ENCODE measurements at places on chromosomes 11 and 22.

- peak; percentile 31 for DNase-seq
These were observed 98.1 kb downstream of the GAB2 start for GRCh38 chr11:78319453-78319955.

DNA sequence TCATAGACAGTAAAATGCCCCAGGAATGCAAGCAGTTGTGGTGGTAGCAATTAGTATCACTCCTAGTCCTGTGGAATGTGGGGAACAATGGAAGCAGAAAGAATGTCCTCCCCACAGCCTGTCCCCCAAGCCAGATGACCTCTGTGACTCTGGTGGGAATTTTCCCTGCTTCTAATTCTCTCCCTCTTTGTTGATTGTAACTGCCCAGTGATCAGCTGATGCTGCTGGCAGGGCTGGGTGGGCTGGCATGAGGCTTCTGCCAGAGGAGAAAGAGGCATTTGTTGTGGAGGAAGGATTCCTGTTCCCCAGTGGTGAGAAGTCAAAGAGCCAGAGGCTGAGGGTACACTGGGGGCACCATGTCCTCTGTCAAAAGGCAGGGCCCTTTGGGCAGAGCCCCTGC lies 116.7 kb upstream of the NCAM1 start:
- no peak for DNase-seq

DNA sequence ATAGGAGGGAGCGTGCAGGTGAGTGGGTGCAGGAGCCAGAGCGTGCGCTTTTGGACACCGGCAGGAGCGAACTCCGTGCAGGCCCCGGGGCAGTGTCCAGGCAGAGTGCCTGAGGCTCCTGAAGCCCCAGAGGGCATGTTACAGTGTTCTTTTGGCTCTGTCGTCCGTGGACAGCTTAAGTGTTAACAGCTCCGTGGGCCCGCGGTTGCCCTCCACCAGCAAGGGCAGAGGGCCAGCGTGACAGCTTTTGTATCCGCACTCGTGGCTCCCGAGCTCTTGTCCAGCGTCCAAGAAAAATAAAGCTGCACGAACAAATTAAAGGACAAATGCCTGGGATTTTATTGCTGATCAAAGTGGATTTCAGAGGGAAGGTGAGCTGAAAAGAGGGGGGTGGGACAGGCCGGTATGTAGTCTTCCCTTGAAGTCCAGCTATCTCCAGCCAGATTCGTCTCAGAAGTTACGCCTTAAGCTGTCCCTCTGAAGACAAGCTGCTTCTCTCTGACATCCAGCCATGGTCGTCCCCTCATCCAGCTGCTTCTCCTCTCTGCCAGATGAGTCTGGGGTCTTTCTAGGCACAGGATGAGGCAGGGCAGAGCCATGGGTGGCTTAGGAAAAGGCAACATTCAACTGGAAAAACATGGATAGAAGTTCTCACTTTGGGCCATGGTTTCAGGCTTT lies 968 bp upstream of the TMEM109 start:
- no peak for DNase-seq

DNA sequence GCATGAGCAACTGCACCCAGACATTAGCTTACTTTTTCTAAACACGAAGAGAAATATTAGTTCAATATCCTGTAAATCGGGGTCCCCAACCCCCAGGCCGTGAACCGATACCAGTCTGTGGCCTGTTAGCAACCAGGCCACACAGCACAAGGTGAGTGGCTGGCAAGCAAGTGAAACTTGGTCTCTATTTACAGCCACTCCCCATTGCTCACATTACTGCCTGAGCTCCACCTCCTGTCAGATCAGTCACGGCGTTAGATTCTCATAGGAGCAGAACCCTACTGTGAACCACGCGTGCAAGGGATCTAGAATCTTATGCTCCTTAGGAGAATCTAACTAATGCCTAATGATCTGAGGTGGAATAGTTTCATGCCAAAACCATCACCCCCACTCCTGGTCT lies 27.8 kb upstream of the DEPDC7 start:
- no peak for DNase-seq

GRCh38 chr11:74641289-74641688 lies 48.9 kb downstream of the POLD3 start:
- peak; percentile 5 for DNase-seq

GRCh38 chr22:42933485-42934091 lies 76.5 kb upstream of the ARFGAP3 start:
- DNase-seq, result no peak

GRCh38 chr22:49503321-49503720 lies 324.4 kb downstream of the BRD1 start:
- DNase-seq, result no peak

DNA sequence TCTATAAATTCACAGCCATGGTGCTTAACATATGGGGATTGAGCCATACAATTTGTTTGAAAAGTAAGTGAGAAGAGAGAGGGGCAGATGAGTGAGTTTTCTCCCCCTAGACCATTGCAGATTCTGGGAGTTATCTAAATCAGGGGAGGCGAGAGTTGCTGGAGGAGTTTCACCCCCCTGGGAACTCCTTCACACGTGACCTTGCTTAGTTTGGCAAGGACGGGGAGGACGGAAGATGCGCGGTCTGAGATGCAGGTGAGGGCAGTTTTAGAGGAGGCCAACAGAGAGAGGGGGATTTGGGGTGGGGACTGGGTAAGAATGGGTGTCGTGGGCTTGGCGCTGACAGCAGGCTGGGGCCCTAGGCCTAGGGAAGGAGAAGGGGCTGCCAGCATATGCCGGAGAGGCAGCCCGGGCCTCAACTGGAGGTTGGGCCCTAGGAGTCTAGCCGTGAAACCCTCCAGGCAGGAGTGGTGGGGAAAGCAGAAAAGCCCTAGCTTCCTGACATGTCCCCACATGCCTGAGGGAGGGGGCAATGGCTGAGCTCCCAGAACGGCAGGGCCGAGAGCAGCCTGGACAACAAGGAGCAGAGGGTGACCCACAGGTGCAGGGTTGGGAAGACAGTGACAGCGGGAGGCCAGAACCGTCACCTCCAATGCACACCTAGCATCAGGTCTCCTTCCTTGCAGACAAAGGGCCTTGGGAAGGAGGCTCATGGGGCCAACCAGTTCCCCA lies 63.9 kb downstream of the ELFN2 start:
- no peak for DNase-seq

GRCh38 chr11:57476757-57477506 lies 16.6 kb downstream of the RTN4RL2 start:
- no peak for DNase-seq

DNA sequence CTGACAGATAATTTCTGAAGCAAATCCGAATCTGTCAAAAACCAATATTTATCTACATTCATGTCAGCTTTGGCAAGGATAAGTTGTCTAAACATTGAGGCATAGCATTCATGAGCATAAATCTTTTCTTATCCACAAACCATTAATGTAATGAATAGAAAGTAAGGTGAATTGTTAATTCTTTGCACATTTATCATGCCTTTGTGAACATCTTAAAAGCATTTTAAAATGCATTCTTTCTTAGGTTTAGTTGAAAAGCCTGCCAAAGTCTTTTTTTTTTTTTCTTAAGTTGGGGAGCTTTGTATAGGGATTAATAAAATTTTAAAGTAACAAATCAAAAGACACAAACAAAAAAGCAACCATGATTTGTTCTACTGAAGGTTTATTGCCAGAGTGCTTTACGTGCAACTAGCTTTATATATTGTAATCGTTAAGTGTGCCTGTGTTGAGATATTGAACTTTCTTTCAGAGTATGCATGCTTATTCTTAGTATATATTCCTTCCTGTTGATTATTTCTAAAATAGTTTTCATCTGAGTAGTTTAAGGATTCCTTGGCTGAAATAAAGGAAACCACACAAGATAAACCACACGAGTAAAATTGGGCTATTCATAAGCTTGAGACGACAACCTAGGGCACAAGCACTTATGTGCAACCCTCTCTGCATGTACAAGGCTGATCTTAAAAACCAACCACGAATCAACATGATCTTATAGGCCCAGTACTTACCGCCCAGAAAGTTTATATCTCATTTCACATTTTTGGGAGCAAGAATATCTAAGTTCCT lies 1110.9 kb upstream of the CNTN5 start:
- no peak for DNase-seq

GRCh38 chr11:120195601-120196320 lies 15.1 kb upstream of the OAF start:
- DNase-seq, result no peak

DNA sequence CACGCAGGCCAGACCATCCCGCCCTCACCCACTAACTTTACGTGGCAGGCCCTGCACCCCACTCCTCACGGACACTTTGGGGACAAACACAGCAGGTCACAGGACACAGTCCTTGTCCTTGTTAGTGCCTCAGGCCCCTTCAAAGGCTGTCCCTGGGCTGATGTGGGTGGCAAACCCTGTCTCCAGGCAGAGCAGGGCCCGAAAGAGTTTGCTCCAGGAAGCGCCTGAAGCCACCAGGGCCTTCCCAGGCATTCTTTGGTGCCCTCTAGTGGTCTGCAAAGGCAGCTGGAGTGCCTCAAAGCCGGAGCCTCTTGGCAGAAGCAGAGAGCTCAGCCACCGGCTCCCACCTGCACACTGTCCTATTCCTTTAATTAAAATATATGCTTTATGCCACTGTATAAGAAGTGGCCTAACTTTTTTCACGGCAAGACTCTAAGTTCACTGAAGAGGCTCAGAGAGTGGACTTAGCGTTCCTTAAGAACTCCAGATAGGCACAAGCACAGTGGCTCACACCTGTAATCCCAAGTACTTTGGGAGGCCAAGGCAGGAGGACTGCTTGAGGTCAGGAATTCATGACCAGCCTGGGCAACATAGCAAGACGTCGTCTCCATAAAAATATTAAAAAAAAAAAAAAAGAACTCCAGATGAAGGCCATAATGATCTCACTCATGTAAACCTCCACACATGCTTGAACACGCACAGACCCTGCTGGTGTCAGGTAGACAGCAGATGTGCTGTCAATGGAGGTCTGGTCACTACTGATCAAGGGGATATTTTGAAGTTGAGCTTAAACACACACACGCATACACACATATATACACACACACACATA lies 11.1 kb downstream of the TXN2 start:
- DNase-seq, result peak; percentile 68

All from NCI-H2029 (cell line).